ENCODE measurements at places on chromosomes 13 and 19. TPM values are rescaled to one million over a fixed set of nuclear protein-coding genes. Genes with fewer than 3 reads are reported as not detected.

Gene SUGP1
- 33.6 TPM for total RNA-seq

Gene TOMM40
- 41.6 TPM for total RNA-seq

Gene RAB4B
- total RNA-seq, result 15.3 TPM

Gene TMEM238
- total RNA-seq, result not detected

- no peak for DNase-seq
Measured at GRCh38 chr19:8329996-8330395, 8.7 kb downstream of the RPS28 start.

- no peak for DNase-seq
Measured at GRCh38 chr13:52127378-52127777, 1.5 kb downstream of the NEK5 start.

DNA sequence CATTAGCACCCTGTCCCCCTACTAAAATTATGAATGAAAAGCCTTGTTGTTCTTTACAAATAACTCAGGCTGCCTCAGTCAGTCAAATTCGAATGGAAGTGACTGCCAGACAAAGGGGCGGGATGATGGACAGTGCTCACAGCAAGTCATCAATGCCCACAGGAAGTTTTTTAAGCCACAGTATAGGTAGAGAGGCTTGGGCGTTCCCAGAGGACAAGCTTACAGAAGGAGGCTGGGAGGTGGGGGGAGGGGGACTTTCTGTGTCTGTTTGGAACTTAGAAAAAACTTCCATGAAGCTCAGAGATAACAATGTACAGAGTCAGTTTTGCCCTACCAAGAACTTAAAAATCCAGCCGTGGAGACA lies 18.5 kb upstream of the SPRY2 start:
- DNase-seq, result no peak

- DNase-seq, result no peak
Measured at GRCh38 chr19:33032218-33032781, 32.4 kb downstream of the RHPN2 start.

Measured in heart right ventricle (tissue), 16 donors.